ENCODE measurements at places on chromosomes 6 and 20. TPM values are rescaled to one million over a fixed set of nuclear protein-coding genes. Genes with fewer than 3 reads are reported as not detected.
A peak's percentile ranks its signal among the peaks of the same experiment; 100 is the strongest.

Gene TMEM170B
- 0.54 TPM for total RNA-seq

Gene GHRH
- total RNA-seq: not detected

Gene TGIF2
- total RNA-seq: 9.3 TPM

DNA sequence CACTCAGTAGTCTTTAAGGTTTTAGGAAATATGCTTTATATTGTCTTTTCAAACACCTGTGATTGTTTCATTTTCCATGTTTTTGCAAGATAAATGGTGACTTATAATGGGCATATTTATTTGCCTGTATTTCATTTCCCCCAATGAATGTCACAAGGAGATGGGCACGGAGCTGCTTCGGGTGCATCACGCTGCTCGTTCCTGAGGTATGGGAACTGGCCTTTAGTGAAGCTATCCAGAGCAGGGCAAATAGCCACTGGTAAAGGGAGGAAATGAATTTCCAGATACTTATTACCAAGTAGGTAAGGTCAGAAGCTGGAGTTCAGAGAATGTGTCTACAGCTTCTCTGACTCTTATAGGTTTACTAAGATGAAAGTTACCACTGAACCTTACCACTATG is 3.7 kb downstream of the POU3F2 start:
- DNase-seq: no peak
- no peaks in the 10 kb centered on the region for H3K36me3 ChIP-seq
- 0 out of 2 replicates have a peak, but pooled peaks cover 3% of the 10 kb centered on the region for H3K4me1 ChIP-seq
- H3K27ac ChIP-seq: no peak overlapping the region

DNA sequence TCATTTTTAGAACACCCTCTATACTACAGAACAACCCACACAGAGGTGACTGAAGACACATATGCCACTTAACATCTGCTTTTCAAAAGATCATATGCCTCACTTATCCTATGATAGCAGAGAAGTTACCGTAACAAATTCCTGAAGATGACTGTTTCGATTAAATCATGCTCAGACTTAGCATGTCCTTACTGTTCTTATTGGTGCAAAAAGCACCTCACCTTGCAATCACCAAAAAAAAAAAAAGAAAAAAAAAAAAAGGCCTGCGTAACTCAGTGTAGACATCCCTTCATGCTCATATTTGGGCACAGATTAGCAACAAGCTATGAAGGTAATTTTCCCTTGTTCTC is 17.7 kb upstream of the DST start:
- H3K27me3 ChIP-seq: no peaks in the 10 kb centered on the region
- H3K36me3 ChIP-seq: peaks cover 8% of the 10 kb centered on the region
- H3K27ac ChIP-seq: no peak overlapping the region

- no peak overlapping the region for H3K4me3 ChIP-seq
- no peaks in the 10 kb centered on the region for H3K4me1 ChIP-seq
- no peak for DNase-seq
- no peaks in the 10 kb centered on the region for H3K36me3 ChIP-seq
- H3K27me3 ChIP-seq: no peaks in the 10 kb centered on the region
Observed at GRCh38 chr6:13181393-13181792, 146.9 kb downstream of the TBC1D7 start.

DNA sequence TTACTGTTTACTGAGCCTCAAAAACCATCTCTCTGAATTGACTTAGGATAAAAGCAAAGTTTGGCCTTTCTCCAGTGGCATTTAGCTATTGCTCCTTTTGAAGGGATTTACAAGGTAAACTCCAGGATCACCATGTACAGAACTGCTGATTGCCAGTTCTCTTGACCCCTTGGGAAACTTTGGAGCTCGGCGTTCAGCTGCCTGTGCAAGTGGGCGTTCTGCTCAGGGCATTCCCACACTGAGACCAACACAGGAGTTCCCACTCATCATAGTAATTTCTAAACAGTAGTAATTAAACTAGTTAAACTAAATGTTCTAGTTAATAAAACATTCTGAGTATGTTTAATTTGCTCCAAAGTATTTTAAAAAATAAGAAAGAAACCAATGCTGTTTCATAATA is 14.9 kb downstream of the KCNQ5 start:
- H3K36me3 ChIP-seq: peaks cover 5% of the 10 kb centered on the region
- H3K4me1 ChIP-seq: peaks cover 2% of the 10 kb centered on the region
- H3K4me3 ChIP-seq: no peak overlapping the region
- no peaks in the 10 kb centered on the region for H3K27me3 ChIP-seq
- no peak overlapping the region for H3K27ac ChIP-seq

DNA sequence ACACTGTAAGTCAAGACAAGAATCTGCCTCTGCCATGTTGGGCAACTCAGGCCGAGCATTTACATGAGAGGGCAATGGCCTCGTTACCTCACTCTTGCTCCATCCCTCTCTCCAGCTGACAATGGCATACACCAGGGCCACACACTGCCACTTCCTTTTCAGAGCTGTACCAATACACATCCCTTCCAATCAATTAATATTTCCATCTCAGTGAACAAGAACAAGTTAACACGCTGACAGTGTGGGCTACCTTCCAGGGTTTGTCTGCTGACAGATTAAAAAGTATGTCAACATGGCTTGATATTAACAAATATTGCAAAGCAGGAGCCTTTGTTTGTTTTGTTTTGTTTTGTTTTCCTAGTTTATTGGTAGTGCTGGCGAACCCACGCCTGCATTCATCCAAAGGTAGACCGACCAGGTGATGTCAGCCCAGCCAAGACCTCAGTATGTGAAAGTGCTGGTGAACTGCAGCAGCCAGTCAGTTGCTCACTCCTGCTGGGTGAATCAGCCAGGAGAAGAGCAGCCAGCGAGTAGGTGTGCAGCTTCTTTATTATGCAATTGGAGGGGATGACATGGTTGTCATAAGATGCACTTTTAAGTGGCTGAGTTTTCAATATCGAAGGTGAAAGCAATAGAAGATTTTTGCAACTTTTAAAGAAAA is 487.3 kb upstream of the JARID2 start:
- no peak overlapping the region for H3K27ac ChIP-seq
- no peak overlapping the region for H3K4me3 ChIP-seq
- DNase-seq: peak; percentile 48

DNA sequence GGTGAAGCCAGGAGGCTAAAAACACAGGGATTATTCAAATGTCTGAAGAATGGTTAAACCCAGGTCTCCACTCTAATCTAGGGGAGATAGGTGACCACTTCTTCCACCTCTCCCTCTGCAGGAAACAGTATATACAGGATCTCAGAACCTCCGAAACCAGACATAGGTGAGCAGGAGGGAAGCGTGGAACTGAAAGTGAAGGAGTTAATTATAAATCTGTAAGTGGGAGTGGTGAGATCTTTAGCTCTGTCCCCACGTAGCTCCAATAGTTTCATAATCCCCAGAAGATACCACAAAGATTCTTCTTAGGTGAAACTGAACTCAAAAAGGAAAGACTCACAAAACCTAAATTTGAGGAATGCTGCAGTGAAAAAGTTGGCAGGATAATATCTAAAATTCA is 76.8 kb downstream of the THEMIS start:
- H3K36me3 ChIP-seq: no peaks in the 10 kb centered on the region
- no peaks in the 10 kb centered on the region for H3K27me3 ChIP-seq
- H3K4me1 ChIP-seq: no peaks in the 10 kb centered on the region
- no peak overlapping the region for H3K27ac ChIP-seq

- DNase-seq: no peak
- no peaks in the 10 kb centered on the region for H3K27me3 ChIP-seq
Observed at GRCh38 chr6:65531533-65531932, 175.5 kb downstream of the EYS start.

DNA sequence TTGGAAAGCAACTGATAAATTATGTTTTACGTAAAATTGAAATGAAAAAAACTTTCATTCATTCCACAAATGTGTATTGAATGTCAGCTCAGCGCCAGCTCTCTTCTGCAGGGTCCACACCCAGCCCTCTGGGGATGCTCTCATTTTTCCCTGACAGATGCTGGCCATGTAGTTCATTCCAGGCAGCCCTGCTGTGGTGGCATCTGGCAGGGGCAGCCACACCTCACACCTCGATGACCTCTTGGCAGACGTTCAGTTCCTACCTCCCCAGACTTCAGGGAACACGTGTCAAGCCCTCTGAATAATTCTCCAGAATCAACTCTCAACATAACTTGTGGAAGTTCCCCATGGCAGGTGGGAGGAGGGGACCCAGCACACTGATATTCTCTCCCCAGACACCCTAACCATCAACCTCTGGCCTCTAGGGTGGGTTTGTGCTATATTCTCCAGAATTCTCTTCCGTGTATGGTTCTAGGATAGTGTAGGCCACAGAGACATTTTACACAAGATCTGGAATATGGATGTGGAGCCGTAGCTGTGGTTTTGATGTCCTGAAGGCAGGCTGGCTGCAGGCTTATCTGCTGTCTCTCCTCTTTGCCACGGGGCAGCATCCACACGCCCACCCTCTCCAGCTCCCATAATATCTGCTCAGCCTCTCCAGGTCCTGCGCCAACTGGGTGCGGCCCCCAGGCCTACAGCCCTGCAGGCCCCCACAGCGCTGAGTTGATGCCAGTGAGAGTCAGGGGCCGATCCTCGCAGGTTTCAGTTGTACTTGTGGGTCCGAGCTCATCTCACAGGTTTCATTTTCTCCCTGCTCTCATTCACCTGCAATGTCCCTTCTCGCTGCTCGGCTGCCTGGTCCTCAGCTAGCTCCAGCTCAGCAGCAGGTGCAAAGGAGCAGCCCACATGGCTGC is 175.8 kb upstream of the ARID1B start:
- DNase-seq: no peak
- no peak overlapping the region for H3K4me3 ChIP-seq
- H3K27me3 ChIP-seq: 0 out of 2 replicates have a peak, but pooled peaks cover 6% of the 10 kb centered on the region
- no peaks in the 10 kb centered on the region for H3K36me3 ChIP-seq
- H3K4me1 ChIP-seq: no peaks in the 10 kb centered on the region

DNA sequence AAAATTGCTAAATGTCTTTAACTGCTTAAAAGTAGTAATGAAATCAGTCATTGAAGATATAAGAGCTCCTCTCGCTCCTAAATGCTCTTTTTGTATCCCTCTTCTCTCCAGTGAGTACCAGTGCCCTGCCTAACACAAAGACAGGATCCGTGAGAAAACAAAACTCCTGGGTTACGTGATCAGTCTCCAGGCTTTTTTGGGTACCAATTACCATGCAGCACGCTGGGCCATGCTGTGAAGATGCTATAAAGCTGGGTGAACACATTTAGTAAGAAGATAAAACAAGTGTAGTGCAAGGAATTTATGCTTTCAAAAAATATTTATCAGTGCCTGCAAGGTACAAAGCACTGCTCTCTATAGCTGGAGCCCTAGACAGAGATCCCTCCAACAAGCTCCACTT is 66.7 kb downstream of the AGPAT4 start:
- no peak overlapping the region for H3K4me3 ChIP-seq
- H3K36me3 ChIP-seq: no peaks in the 10 kb centered on the region
- no peak for DNase-seq
- no peak overlapping the region for H3K27ac ChIP-seq

- no peaks in the 10 kb centered on the region for H3K4me1 ChIP-seq
- no peaks in the 10 kb centered on the region for H3K36me3 ChIP-seq
- no peak overlapping the region for H3K4me3 ChIP-seq
Observed at GRCh38 chr6:32635526-32636123, 1.6 kb upstream of the HLA-DQA1 start.

Measured in GM23248 (cell line).